ENCODE measurements at places on chromosomes 12 and 14.

- no peak for DNase-seq
Observed at GRCh38 chr14:88023658-88024187, 18.8 kb downstream of the GPR65 start.

GRCh38 chr12:96327889-96328288 is 72.3 kb downstream of the CDK17 start:
- DNase-seq = no peak

DNA sequence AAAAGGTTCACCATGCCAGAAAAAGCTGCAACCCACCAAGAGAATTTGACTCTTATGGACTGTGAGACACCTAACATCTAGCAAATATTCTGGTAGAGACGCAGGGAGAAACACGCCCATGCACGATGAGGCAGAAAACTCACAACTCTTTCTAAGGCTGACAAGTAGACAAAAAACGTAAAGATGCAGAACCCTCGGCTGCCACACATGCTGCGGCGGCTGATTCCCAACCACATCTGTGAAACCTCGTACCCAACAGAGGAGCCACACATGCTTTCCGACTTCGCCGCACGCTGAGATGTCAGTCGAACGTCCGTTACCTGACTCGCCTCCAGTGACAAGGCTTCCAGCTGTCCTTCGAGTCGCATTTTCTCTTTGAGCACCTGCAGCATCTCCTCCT is 21.8 kb downstream of the GOLGA3 start:
- DNase-seq = no peak

GRCh38 chr14:21866479-21866878 is 192.9 kb upstream of the OR4E1 start:
- DNase-seq = no peak

- peak; percentile 82 for DNase-seq
Observed at GRCh38 chr12:108618079-108618952, 15.4 kb downstream of the SELPLG start.

DNA sequence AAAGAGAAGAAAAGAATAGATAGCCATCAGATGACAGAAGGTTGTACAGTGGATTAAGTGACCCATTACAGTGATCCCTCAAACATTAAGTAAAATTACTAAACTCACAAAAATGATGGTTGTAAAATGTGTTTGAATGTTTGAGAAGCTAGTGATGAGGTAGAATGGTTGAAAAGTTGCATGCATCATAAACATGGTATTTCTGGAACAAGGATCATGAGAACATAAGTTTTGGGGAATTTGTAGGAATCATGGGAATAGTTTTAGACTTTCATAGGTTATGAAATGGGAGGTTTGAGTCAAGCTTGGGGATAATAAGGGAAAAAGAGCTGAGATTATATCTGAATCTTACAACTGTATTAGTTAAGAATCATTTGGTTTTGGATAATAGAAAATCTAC is 34.1 kb upstream of the NEDD1 start:
- DNase-seq = no peak

DNA sequence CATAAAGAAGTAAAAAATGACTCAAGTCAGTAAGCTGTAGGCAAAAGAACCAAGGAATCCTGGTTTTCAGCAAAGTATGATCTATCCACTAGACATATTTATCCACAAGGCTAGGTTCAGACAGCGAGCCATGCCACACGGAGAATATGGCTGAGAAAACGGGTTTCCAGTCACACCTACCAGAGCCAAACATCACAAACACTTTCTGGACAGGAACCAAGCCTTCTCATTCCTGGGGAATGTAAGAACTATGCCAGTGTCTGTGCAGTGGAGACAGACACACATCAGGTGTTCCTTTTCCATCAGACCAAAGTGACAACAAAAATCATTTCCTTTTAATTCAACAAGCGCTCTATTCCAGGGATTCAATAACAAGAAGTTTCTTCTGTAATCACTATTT is 41.1 kb downstream of the AREL1 start:
- DNase-seq = no peak

DNA sequence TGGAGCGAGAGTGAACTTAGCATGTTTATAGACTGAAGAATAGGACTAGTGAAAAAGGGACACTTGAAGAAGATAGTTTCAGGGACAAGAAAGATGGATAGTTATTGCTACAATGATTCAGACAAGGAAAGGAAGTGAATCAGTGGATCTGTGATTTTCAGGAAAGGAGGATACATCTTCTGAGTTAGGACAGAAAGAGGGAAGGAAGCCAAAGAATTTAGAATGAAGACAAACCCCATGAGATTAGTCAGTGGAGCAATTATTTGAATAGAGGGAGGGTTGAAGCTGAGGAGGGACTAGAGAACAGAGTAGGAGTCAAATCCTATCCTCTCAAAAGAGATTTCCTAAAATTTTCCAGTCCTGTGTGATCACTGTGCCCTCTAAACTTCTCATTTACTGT is 282.7 kb downstream of the AKAP6 start:
- no peak for DNase-seq

DNA sequence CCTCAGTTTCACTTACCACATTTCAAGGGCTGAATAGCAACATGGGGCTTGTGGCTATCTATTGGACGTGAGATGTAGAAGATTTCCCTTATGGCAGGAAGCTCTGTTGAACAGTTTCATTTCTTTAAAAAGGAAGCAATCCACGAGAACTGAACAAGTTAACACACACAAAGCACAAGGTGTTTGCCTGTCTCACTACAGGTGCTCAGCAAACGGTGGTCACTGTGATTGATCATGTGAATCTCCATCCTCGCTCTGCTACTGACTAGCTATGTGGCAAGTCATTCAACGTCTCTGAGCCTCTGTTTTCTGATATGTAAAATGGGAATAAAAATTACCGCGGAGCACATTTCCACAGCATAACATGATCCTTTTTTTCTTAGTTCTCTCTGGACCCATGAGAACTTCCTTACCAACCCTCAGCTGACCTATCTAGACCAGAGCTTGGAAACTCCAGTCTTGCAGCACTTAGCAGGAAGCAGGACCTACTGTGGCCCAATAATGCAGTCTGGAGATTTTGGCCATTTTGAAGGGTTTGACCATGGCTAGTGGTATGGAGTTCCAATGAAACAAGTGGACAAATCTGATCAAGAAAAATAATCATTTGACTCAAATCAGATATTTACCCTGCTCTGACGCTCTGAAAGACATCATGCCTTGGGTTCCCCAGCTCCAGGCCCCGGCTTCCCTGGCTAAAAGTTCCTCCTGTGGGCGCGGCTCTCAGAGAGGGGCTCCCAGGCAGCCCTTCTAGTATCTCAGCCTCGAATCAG is 278.8 kb downstream of the ZFP36L1 start:
- DNase-seq = no peak

- DNase-seq = no peak
Observed at GRCh38 chr12:5230156-5230555, 186.5 kb downstream of the KCNA5 start.

GRCh38 chr14:41606532-41607303 is at the start of gene LRFN5:
Gene LRFN5 (plus strand): TSS chr14:41606876.
- DNase-seq = peak; percentile 94

GRCh38 chr14:92360651-92361370 is 37.8 kb downstream of the SLC24A4 start:
- DNase-seq = no peak

DNA sequence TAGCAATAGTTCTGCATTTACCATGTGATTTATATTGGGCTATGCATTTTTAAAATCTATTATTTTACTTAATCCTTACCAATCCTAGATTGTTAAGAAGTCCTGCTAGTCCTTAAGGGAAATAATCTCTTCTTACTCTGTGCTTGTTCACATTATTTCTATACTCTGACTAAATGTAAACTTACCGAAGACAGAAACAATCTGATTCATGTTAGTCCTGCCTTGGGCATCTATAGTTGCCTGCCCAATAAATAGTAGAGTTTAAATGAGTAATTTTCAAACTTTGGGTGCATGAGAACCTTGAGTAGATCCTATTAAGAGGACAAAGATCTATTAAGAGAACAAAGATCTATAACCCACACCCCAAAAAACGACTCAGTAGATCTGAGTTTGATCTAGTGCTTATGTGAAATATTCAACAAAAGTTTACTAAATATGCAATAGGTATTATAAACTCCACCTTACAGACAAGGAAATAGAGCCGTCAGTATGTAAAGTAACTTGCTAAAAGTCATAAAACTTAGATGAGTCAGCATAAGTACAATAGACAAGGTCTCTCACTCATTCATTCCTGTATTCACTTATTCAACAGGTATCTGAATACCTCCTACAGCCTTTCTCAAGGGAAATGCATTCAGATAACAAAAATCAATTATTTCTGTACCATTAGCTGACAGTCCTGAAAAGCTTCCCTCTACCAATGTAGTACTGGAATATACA is 127.6 kb downstream of the PAWR start:
- DNase-seq = no peak

DNA sequence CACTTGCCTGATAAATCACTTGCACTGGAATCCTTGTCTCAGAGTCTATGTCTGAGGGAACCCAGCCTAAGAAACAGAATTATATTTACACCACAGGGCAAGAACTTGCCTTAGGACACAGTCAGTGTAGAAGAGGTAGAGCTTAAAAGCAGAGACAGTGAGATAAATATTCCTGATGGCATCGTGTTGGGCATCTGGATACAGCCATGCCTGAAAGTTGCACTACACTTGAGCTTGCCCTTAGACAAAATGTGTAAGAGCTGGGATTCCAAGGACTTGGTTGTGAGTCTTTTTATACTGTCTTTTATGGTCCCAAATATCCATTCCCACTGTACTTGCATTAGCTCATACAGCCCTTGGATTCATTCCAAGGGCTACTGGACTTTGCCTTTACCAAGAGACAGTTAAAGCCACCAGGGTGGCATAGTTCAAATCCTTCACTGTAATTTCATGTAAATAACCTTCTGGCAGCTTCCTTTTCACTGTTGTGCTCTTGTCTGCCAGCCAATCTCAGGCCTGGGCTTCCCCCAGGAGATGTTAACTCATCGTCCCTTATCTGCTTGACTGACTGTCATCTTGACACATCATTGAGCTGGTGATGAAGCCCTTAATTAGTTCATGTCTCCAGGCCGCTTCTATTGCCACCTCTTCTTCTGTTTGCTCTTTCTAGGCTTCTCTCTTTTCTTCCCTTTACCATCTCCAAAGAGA is 577.9 kb upstream of the TBX3 start:
- DNase-seq = no peak

DNA sequence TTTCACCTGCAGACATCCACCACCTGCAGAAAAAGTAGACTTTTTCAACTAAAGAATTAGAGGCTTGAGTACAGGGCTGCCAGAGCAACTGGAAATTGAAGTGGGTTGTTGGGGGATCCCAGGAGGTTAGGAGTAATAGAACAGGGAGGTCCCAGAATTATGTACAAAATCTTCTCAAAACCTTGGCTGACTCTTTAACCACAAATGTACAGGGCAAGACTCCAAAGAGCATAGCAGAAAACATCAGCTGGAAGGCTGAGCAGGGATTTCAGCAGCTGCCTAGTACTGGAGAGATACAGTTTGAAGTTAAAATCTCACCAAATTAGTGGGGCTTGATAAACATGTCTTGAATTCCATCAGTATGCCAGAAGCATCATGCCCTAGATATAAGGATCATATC is 191.6 kb downstream of the CRADD start:
- peak; percentile 70 for DNase-seq

DNA sequence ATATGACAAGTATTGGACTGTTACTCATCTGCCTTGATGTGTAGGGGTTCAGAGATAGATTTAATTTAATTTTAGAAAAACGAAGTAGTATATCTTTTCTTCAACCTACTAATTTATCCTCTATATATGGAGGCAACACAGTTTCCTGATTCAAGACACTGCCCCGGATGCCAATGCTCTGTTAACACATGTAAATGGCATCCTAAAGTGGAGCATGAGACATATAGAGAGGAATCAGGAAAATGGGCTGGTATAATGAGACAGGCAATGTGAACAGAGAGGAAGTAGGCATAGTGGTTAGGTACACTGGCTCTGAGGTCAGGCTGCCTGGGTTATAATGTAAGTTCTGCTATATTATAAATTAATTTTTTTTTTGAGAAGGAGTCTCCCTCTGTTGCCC is 85.6 kb downstream of the OTOGL start:
- no peak for DNase-seq

DNA sequence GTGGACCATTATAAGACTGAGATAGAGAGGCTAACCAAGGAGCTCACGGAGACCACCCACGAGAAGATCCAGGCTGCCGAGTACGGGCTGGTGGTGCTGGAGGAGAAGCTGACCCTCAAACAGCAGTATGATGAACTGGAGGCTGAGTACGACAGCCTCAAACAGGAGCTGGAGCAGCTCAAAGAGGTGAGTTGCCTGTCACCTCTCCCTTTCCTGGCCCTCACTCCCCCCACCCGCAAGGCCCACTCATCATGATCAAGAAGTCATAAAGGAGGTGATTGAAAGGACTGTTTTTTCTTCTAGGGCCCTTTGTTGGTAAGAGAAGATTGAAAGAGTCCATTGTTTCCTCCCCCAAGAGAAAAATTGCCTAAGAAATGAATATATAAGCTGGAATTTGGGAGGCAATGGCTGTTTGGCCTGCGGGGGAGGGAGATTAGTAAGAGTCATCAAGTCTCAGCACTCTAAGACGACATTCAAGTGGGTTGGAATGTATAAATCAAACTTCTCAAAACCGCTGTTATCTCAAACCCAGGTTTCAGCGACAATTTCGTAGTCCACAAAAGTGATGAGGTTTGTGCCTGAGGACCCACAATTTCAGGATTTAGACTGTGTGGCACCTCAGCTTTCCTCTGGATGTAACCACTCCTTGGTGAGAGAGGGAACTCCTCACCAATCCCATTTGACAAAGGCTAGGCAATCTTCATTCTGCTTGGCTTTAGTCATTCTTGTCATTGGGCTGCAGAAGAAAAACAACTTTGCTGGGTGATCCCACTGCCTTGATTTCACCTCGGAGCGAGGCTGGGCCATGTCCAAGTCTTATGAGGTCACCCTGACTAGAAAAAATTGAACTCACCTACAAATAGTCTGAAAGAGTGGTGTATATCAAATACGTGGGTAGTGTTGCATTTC is 966 bp downstream of the BICD1 start:
- peak; percentile 40 for DNase-seq

- DNase-seq = no peak
Observed at GRCh38 chr14:22052795-22053194, 379.2 kb upstream of the OR4E1 start.

- no peak for DNase-seq
Observed at GRCh38 chr12:14776236-14776961, 26.9 kb downstream of the WBP11 start.

- DNase-seq = no peak
Observed at GRCh38 chr14:61803755-61804154, 41.5 kb downstream of the SNAPC1 start.
